ENCODE measurements at places on chromosomes 16 and 17.

DNA sequence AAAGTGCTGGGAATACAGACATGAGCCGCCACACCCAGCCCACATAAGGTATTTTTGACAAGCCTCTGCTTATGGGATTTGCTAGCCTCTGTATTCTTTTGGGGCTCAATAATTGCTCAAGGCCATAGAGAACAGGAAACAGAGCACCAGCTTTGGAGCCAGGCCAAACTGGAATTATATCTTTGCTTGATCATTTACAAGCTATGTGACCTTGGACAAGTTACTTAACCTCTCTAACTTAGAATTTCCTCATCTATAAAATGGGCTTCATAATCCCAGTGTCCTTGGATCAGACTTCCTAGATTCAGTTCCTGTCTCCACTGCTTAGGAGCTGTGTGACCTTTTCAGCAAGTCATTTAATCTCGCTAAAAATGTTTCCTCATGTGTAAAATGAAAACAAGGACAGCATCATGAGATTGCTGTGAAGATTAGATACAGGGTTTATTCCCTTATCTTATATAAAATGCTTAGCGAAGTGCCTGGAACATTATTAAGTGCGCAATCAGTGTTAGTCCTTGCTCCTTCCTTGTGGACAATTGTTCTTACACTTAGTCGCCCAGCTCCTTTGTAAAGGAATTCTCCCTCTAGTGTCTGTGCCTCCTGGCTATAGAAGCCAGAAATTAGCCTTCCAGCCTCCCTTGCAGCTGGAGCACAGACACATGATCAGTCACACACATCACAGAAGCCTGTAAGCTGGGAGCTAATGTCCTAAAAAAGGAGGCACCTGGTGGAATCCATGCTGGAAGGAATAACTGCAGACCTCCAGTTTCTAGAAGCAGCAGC is 16.6 kb downstream of the KRT9 start:
- DNase-seq, result no peak

- no peak for DNase-seq
Measured at GRCh38 chr16:35562471-35562870, 2103.1 kb downstream of the TP53TG3F start.

GRCh38 chr16:85616607-85617321 is 3.6 kb downstream of the GSE1 start:
- no peak for DNase-seq

GRCh38 chr16:62665269-62665668 is 629.0 kb upstream of the CDH8 start:
- no peak for DNase-seq

DNA sequence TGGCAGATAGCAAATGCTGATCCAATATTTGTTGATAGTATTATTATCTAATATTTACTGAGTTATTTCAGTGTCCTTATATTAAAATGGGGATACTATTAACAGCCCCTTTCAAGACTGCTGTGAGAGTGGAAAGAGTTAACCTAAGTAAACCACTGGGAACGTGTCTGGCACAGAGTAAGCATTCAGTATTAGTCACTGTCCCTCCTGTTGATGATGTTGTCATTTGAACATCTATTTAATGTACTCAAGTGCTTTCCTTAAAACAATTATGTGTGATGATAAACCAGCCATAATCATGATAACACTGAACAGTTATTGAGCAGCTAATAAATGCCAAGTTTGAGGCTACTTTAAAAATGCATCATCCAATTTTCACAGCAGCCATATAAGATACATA is 135.7 kb upstream of the XYLT1 start:
- no peak for DNase-seq

- DNase-seq, result no peak
Measured at GRCh38 chr17:45991341-45991740, 7.7 kb upstream of the STH start.

- peak; percentile 59 for DNase-seq
Measured at GRCh38 chr17:17783116-17783824, 53.5 kb downstream of the SREBF1 start.

- DNase-seq, result no peak
Measured at GRCh38 chr17:2137342-2138098, 82.6 kb downstream of the HIC1 start.

DNA sequence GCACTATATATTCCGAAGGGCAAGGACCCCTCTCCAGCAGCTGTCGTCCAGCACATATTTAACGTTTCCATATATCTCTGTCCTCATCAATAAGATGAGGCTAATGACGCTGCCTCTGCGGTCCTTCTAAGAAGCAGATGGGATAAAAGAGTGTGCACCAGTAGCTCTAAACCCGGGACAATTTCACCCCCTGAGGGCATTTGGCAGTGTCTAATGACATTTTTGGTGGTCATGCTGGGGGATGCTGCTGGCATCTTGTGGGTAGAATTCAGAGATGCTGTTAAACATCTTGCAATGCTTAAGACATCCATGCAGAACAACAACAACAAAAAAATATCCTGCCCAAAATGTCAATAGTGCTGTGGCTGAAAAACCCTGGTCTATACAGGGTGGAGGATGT is 372.9 kb downstream of the CDH13 start:
- no peak for DNase-seq

DNA sequence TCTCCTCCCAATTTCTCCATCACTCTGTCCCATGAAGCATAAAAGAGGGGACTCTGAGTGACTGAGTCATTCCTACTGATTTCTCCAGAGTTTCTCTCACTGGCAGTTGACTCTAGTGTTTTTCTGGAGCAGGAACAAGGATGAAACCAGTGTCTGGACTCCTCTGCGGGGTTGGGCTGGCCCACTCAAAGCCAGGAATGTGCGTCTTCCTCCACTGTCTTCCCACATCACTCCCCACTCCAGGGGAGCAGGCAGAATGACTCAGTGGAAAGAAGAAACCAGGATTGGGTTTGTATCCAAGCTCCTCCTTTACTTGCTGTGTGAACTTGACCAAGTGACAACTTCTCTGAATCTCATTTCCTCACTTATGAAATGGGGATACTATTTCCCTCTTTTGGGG is 497.5 kb upstream of the SALL1 start:
- DNase-seq, result no peak

GRCh38 chr16:68356249-68356918 is 45.6 kb downstream of the PRMT7 start:
- DNase-seq, result peak; percentile 56

GRCh38 chr17:38572669-38573365 is 32.9 kb downstream of the SRCIN1 start:
- DNase-seq, result peak; percentile 13

GRCh38 chr17:7262935-7263800 is 890 bp upstream of the CLDN7 start:
- peak; percentile 17 for DNase-seq

DNA sequence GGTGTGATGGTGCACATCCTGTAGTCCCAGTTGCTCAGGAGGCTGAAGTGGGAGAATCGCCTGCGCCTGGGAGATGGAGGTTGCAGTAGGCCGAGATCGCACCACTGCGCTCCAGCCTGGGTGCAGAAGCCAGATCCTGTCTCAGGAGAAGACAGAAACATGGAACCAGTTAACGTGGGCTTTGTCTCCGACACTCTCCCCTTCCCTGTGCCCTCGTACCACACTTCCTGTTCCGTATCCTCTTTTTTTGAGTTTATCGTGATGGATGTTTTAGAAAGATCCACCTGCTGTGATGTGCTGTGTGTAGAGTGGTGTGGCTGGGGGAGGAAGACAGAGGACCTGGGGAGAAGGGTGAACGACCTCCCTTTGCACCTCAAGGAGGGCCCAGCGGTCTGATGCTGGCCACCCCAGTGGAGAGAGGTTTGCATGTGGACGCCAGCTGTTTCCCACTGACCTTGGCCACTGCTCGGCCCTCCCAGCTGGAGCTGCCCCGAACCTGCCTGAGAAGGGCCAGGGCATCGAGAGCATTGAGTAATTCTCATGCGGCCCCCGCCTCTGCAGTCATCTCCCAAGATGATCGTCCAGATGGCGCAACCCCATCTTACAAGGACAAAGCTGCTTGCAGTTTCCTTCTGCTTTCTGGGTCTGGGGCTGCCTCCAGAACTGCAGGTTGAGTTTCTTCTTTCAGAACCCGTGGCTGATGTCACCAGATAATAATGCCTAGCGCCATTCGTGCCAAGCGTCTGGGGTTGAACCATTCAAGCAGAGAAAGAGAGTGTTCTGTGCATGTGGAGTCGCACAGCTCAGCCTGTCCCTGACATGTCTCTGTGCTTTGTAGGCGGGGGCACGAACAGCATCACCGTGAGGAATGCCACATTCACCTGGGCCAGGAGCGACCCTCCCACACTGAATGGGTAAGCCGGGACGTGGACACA is 126.3 kb downstream of the ABCC1 start:
- DNase-seq, result no peak

- DNase-seq, result no peak
Measured at GRCh38 chr17:39823407-39824054, 40.6 kb downstream of the IKZF3 start.

DNA sequence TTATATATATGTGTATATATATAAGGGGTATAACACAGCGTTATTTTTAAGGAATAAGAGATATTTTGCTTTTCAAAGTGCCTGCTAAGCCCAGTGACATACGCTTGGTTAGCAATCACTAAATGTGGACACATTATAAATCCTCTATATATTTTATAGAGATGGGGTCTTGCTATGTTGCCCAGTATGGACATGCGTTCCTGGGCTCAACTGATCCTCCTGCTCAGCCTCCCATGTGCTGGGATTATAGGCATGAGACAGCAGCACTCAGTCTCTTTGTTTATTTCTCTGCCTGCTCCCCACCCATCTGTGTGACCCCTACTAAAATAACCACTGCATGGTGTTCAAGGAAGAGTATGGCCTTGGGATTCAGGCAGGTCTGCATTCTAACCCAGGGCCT is 63.4 kb downstream of the XYLT1 start:
- no peak for DNase-seq

DNA sequence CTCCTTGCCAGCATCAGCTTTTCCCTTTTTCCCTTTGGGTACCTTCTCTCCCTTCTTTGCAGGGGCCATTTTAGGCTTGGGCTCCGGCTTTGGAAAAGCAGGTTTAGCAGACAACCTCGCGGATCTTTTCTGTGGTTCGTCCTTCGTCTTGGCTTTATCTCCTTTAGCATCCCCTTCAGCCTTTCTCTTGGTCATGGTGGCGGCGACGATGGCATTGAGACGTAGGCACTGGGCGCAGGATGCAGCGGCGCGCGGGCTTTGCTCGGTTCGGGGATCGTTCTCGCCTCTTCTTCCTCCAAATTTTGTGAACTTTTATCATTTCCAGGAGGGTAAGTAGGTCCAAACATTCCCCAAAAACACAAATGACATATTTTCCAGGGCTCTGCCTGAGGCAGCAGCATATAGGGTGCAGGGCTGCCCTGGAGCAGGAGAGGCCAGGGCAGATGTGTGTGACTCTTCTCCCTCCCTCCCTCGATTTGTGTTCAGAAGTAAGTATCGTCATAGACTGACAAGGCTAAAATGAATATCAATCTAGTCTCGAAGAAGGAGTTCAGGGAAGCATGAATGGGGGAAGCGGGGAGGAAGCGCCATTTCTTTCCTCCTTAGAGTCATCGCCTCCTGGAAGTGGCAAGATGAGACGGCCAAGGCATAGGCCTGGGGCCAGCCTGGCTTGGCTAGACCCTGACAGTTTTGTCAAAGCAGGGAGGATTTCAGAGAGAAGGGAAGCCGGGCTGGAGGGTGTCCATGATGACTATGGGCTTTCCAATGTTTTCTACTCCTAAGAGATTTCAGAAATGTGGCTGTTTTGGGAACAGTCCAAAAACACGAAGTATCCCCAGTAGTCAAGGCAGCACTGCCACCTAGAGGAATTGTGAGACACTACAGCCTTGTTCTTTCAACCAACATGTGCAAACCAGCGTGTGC is 13.2 kb downstream of the CHCT1 start:
- peak; percentile 33 for DNase-seq

GRCh38 chr17:45784741-45785479 is 790 bp downstream of the CRHR1 start:
- peak; percentile 37 for DNase-seq

DNA sequence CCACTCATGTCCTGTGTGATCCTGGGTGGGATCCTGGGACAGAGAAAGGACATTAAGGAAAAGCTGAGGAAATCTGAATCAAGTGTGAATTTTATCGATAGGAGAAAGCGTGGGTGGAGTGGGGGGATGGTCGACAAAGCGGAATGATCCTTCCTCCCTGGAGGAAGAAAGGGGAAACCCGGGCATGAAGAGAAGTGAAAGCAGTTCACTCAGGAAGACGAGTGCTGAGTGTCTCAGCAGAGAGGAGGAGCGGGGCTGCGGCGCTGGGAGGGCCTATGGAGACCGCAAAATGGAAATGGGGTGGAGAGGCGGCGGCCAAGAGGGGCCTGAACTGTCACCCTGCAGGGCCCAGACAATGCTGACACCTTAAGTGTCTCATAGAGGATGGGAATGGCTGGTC is 8.7 kb downstream of the ZDHHC7 start:
- no peak for DNase-seq

GRCh38 chr17:74822335-74822938 is 37.2 kb downstream of the GRIN2C start:
- no peak for DNase-seq

DNA sequence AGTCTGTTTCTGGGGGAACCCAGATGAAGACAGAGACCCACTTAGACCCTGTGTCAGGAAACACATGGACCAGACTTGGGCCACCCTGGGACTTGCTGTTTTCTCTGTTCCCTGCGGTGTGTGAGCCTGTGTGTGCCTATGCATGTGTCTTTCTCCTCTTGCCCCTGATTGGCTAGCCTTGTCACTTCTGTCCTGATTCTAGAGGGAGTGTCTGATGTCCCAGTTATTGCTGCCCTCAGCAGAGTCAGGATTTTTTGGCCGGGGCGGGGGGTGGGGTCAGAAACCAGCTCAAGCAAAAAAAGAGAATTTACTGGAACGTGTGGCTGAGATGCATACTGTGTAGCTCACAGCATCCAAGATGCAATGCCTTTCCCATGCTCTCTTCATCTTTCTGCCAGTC is 30.5 kb downstream of the PLCG2 start:
- DNase-seq, result no peak

DNA sequence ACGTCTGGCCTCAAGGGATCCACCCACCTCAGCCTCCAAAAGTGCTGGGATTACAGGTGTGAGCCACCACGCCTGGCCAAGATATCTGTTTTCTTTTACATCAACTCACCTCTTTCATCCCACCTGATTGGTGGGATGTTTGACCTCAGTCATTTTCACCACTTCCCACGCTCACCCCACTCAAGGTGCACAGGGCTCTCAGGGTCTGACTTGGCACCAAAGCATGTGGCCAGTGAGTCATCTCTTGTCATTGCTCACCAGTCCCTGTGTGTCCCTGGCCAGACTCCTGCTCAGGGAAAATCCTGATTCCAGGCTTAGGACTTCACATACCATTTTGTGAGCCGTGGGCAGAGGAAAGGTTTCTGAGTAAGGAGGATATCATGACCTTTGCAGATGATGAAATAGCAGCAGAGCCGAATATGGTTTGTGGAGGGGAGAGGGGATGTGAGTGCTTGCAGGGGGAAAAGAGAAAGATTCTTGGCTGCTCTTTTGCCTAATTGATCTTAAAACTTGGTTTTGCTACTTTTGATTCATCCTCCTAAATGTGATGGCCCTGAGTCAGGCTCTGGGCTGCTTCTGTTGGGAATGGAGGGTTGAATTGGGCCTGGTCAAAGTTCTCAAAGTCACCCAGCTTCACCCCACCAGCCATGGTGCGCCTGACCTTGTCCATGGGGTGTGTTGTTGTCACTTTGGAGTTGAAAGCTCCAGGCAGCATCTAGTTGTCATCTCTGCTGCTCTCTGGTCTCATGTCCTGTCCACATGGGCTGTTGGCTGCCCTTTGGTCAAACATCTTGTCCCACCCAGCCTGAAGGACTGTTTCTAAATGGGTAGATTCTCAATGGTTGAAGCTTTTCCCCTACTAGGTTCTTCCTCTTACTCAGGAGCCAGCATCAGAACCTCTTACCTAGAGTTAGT is 6.0 kb upstream of the KCNH6 start:
- DNase-seq, result no peak

Data from stimulated activated CD4-positive, alpha-beta T cell treated with anti-CD3 and anti-CD28 coated beads, Interleukin-4, amount 100 ng/mL, for 1 hour (primary cell).